ENCODE measurements at places on chromosomes 7 and 10.

- H3K27ac ChIP-seq = no peak overlapping the region
- DNase-seq = no peak
- no peak overlapping the region for H3K4me3 ChIP-seq
These were observed 573.4 kb upstream of the IGFBP3 start for GRCh38 chr7:46494441-46494840.

DNA sequence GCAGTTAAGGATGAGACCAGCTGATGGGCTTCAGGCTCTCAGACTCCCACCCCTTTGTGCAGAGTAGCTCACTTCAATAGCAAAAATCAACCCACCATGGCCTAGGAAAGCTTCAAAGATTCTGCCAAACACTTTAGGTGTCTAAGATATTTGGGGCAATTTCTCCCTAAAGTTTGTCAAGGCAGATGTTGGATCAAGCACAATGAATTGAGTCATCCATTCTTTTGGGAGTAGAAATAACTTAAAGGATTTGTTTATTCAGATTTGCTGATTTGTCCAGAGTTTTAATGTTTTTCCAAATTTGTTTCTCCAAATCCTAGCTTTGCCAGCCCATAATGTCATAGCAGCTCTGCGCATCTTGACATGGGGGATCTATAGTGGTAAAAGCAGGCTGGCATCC is 855.1 kb downstream of the LRMDA start:
- H3K27me3 ChIP-seq = no peaks in the 10 kb centered on the region
- no peaks in the 10 kb centered on the region for H3K36me3 ChIP-seq
- no peak for DNase-seq
- no peaks in the 10 kb centered on the region for H3K4me1 ChIP-seq
- H3K4me3 ChIP-seq = no peak overlapping the region

- no peaks in the 10 kb centered on the region for H3K27me3 ChIP-seq
- H3K27ac ChIP-seq = no peak overlapping the region
- H3K4me1 ChIP-seq = peaks cover 39% of the 10 kb centered on the region
- no peak overlapping the region for H3K4me3 ChIP-seq
- peak; percentile 39 for DNase-seq
- H3K36me3 ChIP-seq = peaks cover 75% of the 10 kb centered on the region
These were observed 25.3 kb downstream of the IKZF1 start for GRCh38 chr7:50329775-50330174.

GRCh38 chr10:116634126-116634975 is 13.6 kb downstream of the PNLIPRP2 start:
- no peak overlapping the region for H3K27ac ChIP-seq
- peaks cover 6% of the 10 kb centered on the region for H3K27me3 ChIP-seq
- H3K36me3 ChIP-seq = no peaks in the 10 kb centered on the region
- H3K4me1 ChIP-seq = no peaks in the 10 kb centered on the region
- H3K4me3 ChIP-seq = no peak overlapping the region

DNA sequence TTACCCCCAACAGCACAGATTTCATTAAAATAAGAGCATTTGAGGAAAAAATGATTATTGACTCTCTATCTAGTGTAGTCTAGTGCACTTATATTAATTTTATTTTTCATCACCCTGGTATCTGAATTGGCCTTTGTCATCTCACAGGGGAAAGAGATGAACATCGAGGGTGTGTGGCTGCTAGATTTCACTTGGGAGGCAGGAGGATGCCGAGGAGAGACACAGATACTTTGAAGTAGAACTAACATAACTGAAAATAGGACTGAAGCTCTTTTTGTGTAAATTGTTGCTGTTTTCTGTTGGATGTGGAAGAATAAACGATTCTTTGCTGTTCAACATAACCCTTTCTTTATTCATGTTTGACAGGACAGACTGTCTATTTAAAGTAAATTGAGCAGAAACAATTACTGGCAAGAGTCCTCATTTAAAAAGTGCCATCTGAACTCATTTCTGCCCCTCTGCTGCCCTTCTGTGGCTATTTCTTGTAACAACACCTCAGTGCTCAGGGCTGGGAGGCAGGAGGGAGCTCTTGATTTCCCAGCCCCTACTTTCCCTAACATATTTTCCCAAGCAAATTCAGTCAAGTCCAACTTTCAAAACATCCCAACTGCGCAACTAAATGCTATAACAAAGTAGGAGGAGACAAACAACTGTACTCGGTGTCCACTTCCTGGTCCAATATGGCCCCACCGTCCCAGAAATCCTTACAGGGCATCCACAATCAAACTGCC is 15.6 kb downstream of the LYZL1 start:
- H3K27ac ChIP-seq = no peak overlapping the region
- peaks cover 2% of the 10 kb centered on the region for H3K4me1 ChIP-seq
- no peaks in the 10 kb centered on the region for H3K27me3 ChIP-seq
- DNase-seq = peak; percentile 47
- no peaks in the 10 kb centered on the region for H3K36me3 ChIP-seq

Data from activated CD8-positive, alpha-beta T cell treated with anti-CD3 and anti-CD28 coated beads, Interleukin-2, amount 10 ng/mL, durations not matched to agents 7 days and 5 days (primary cell).